Activated T-cell treated with anti-CD3 and anti-CD28 coated beads, Interleukin-2, amount 50 U/mL, for 72 hours (primary cell): ENCODE measurements at places on chromosomes 2 and 18. TPM values are rescaled to one million over a fixed set of nuclear protein-coding genes. Genes with fewer than 3 reads are reported as not detected.

BOLA3 gene
- total RNA-seq, result 42.5 TPM

DNA sequence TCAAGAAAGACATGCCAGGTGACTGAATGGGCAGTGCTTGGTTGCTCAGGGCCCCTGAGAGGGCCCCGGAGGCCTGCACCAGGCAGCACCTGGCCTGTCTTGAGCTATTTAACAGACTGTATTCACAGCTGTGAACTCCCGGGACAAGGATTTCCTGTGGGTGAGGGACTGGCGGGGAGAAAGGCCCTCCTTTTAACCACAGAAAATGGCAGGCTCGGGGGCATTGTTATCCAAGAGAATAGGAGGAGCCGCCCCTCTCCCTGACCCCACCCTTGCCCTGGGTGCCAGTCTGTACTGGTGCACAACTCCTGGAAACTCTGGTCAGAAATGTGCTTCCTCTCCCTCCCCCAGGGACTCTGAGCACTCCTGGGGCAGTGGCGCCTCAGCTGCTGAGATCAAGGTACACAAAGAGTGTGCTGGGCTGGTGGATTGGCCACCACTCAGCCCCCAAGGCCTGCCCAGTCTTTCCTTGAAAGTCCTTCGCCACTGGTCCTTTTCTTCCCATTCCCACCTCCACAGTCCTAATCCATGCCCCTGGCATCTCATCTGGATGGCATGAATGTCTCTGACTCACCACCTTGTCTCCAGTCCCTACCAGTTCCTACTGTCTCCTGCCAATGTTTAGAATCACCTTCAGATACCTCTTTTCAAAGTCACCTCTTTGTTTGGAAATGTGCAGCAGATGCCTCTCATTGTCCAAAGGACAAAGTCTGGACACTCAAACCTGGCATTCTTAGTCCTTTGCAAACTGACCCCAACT lies 19.6 kb upstream of the EPAS1 start:
- peaks cover 11% of the 10 kb centered on the region for H3K4me1 ChIP-seq
- DNase-seq, result no peak
- no peaks in the 10 kb centered on the region for H3K36me3 ChIP-seq

DNA sequence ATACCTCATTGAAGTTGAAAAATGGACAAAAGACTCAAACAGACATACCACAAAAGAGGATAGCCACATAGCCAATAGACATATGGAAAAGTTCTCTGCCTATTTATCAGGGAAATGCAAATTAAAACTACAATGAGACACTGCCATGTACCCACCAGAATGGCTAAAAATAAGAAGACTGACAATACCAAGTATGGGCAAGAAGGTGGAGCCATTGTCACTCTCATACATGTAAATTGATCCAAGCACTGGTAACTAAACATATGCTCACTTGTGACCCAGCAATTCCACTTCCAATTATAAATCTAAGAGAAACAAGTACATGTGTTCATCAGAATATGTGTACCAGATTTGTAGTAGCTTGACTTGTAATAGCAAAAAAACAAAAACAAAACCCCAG lies 4.6 kb downstream of the LOXHD1 start:
- no peak overlapping the region for H3K4me3 ChIP-seq
- DNase-seq, result no peak
- H3K27me3 ChIP-seq, result no peaks in the 10 kb centered on the region
- no peak overlapping the region for H3K27ac ChIP-seq
- H3K36me3 ChIP-seq, result no peaks in the 10 kb centered on the region

CYBRD1 gene
- 1.1 TPM for total RNA-seq

- no peak overlapping the region for H3K4me3 ChIP-seq
- H3K27me3 ChIP-seq, result no peaks in the 10 kb centered on the region
- H3K36me3 ChIP-seq, result peaks cover 3% of the 10 kb centered on the region
Measured at GRCh38 chr2:26061539-26061938, 27.7 kb downstream of the RAB10 start.

HOXD9 gene
- total RNA-seq, result not detected

DNA sequence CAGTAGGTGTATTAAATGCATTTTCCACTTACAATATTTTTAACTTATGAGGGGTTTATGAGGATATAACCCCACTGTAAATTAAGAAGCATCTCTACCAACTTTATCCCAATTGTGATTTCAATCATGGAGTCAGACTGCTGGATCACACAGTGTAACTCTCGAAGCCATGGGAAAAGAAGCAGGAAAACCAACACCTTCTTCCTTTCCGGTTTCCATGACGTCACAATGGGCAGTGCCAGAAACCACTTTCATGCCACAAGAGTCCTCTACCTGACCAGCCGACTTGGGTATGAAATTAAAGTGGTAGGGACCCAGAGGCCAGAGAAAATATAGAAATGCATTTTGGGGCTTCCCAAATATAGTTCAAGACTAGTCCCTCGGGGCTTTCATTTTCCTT lies 4.2 kb downstream of the RNF152 start:
- H3K27me3 ChIP-seq, result peaks cover 34% of the 10 kb centered on the region
- H3K36me3 ChIP-seq, result peaks cover 2% of the 10 kb centered on the region
- H3K4me3 ChIP-seq, result no peak overlapping the region
- peaks cover 11% of the 10 kb centered on the region for H3K4me1 ChIP-seq
- no peak overlapping the region for H3K27ac ChIP-seq
- DNase-seq, result no peak

DNA sequence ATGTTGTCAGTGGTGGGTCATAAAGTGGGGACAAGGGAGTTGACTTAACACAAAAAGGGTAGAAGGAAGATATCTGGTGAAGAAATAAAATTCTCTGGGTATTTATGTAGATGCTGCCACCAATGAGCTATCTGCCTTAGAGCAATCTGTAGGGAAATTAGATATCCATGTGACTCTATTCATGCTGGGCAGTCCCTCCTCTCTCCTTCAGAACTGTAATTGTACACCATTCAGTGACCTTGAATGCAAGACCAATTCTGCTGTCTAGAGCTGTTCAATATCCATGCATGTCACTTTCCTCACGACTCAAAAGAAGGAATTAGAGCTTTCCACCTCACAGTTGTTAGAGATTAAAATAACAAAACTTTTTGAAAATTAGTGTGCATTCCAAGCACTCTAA lies 28.6 kb upstream of the TDRD15 start:
- peaks cover 6% of the 10 kb centered on the region for H3K27me3 ChIP-seq
- no peak overlapping the region for H3K4me3 ChIP-seq
- H3K27ac ChIP-seq, result no peak overlapping the region
- no peaks in the 10 kb centered on the region for H3K4me1 ChIP-seq
- no peak for DNase-seq
- no peaks in the 10 kb centered on the region for H3K36me3 ChIP-seq

DNA sequence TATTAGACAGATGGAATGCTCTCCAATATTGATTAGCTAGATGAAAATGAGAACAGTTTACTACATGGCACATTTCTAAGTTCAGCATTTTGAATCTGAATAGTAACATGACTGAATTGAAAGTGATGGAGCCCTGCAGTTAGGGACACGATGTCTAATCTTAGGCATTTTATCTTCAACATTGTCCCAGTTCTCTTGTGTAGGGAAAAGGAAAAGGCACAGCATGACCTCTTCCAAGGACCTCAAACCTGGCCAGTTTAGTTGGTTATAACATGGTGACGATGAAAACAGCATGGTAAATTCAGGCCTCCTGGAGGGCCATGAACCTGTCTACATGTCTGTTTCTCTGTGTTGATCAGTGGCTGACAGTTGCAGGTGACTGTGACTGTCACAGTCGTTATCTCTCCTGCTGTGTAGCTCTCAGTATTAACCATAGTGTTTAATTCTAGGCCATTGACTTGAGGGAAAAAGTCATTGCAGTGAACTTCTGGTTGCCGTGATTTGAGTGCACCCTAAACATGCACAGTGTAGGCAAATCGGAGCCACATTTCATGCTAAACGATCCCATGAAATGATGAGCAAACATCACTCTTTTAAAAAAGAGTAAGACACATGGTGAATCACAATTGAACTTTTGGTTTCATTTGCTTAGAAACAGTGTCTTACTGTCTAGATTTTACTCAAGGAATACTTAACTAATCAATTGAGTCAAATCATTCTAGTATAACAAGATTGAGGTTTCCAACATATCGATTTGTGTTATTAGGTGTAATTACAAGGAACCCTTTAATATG lies 129.7 kb downstream of the PHLPP1 start:
- peaks cover 4% of the 10 kb centered on the region for H3K36me3 ChIP-seq
- peak overlapping the region; percentile 79 for H3K4me3 ChIP-seq
- peak; percentile 63 for DNase-seq

- DNase-seq, result no peak
- no peaks in the 10 kb centered on the region for H3K4me1 ChIP-seq
- no peaks in the 10 kb centered on the region for H3K36me3 ChIP-seq
Measured at GRCh38 chr18:55280503-55280902, 307.5 kb downstream of the TCF4 start.

- no peak overlapping the region for H3K27ac ChIP-seq
- no peaks in the 10 kb centered on the region for H3K4me1 ChIP-seq
- no peak for DNase-seq
- no peak overlapping the region for H3K4me3 ChIP-seq
- no peaks in the 10 kb centered on the region for H3K27me3 ChIP-seq
Measured at GRCh38 chr2:39300044-39300978, 56.5 kb upstream of the CDKL4 start.

CYP26B1 gene
- not detected for total RNA-seq

SERPINB12 gene
- total RNA-seq, result not detected

SMPD4 gene
- 68.1 TPM for total RNA-seq

DNA sequence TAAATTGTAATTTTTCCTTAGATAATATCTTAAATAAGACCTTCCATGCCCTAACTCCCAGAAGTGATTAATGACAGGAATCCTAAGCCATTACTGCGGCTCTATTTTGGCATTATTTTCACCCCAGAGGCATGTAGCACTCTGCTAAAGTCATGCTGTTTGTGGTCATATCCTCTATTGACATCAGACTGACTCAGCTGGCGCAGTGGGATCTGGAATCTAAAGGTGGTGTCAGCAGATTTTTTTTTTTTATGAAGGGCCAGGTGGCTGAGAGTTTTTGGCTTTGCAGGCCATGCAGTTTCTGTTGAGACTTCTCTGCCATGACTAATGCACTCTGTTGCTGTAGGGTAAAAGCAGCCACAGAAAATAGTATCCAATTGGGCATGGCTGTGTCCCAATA lies 64.1 kb upstream of the ACVR1C start:
- no peaks in the 10 kb centered on the region for H3K4me1 ChIP-seq
- DNase-seq, result no peak
- no peaks in the 10 kb centered on the region for H3K27me3 ChIP-seq

CABYR gene
- 2.1 TPM for total RNA-seq

DNA sequence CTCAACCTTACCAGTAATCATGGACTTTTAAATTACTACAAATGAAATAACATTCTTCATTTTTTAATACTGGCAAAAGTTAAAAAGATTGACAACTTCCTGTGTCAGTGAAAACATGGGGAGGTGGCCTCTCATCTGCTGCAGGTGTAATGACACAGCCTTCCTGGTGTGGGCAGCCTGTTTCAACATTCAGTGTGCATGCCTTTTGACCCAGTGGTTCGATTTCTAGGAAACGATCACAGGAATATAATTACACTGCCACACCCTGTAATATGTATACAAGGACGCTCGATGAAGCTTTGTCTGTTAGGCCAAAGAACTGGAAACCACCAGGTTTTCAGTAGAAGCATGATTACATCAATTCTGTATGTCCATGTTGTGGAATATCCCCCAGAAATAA lies 68.7 kb downstream of the MTHFD2 start:
- DNase-seq, result peak; percentile 63
- peaks cover 10% of the 10 kb centered on the region for H3K4me1 ChIP-seq
- peak overlapping the region; percentile 73 for H3K4me3 ChIP-seq
- peak overlapping the region; percentile 97 for H3K27ac ChIP-seq

DNA sequence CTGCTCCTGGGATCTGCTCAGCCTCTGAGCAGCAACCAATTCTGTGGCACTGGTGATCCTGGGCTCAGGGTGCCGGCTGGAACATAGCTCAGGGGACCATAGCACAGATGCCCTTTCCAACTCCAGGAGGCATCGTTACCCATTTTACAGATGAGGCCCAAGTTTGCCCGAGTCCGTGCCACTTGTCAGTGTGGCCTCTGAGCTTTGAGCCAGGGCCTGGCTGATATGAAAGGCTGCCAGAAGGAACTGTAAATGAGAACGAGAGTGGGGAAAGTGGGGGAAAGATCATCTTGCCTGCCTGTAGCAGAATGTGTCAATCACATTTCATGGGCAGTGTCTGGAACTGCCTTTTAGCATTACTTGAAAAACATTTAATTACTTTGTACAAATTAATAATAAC lies 23.3 kb upstream of the FOSL2 start:
- H3K4me1 ChIP-seq, result peaks cover 33% of the 10 kb centered on the region
- no peak for DNase-seq
- H3K36me3 ChIP-seq, result no peaks in the 10 kb centered on the region
- no peak overlapping the region for H3K4me3 ChIP-seq
- no peaks in the 10 kb centered on the region for H3K27me3 ChIP-seq

DNA sequence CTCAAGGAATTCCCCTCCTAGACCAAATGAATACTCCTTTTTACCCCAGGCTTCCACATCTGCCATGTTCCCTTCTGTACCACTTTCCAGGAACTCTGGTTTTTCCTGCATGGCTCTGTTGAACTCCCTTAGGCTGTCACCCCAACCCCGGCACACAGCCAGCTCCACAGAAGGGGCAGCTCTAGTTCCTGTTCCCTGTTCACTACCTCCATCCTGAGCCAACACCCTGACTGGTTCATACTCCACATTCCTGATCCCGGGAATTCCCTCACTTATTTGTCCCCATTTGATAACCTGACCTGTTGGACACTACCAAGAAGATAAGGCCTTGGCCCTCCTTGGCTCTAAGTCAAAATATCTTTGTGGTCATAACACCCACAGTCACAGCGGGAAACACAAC lies 280.9 kb upstream of the RAB6C start:
- H3K4me3 ChIP-seq, result no peak overlapping the region
- no peaks in the 10 kb centered on the region for H3K27me3 ChIP-seq
- DNase-seq, result no peak
- H3K27ac ChIP-seq, result no peak overlapping the region

DNA sequence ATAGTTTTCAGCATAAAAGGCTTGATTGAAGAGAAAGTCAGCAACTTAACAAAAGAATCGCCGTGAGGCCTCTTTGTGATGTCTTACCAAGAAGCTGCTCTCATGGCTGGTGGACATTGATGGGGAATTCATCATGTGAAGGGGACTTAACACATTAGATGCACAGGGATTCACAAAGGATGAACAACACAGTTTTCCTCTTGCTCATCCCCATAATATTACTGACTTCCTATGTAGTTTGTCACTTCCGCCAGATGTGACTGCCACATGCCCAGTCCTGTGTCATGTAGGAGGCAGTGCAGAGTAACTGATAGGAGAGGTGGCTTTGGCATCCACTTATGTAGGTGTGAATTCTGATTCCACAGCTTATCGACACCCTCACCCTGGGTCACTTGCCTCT lies 232.6 kb upstream of the LYPD1 start:
- H3K4me1 ChIP-seq, result no peaks in the 10 kb centered on the region
- H3K27ac ChIP-seq, result no peak overlapping the region
- no peaks in the 10 kb centered on the region for H3K27me3 ChIP-seq
- H3K4me3 ChIP-seq, result no peak overlapping the region

C2orf78 gene
- not detected for total RNA-seq

GRCh38 chr2:1954061-1954460 lies 209.7 kb upstream of the PXDN start:
- no peaks in the 10 kb centered on the region for H3K36me3 ChIP-seq
- H3K4me1 ChIP-seq, result no peaks in the 10 kb centered on the region
- H3K4me3 ChIP-seq, result no peak overlapping the region

ZNF397 gene
- total RNA-seq, result 22.4 TPM
